ENCODE measurements at places on chromosomes 11 and 22.

DNA sequence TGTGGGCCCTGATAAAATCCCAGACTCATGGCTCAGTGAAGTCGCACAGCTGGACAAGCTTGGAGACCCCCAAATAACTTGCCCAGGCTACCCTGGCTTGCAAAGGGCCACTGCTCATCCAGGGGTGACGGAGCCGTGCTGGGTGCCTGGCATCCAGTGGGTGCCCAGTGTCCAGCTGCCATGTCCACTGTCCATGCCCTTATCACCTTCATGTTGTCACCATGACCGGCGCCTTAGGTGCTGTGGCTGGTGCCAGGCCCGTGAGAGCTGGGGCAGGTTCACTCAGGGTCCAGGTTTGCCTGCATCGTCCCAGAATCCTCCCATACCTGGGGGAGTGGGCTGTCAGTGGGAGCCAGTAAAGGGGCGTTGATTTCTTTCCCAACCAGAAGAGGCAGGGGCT lies 57.4 kb downstream of the LRP5 start:
- DNase-seq: no peak

DNA sequence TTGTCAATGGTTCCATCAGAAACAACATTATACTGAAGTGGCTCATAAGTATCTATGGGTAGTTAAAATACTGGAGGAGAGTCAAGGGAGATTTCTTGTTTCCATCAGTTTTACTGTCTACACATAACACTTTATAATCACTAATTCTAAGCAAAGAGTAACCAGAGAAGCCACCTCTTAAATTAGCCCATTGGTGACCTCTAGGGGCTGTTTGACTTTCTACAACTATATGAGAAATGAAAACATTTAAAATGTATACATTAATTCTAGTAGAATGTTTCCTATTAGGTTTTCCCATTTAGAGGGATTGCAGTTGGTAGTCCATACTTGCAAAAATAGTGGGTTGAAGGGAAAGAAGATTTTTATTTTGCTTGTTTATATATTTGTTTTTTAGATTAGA lies 504.3 kb downstream of the FAM181B start:
- no peak for DNase-seq

DNA sequence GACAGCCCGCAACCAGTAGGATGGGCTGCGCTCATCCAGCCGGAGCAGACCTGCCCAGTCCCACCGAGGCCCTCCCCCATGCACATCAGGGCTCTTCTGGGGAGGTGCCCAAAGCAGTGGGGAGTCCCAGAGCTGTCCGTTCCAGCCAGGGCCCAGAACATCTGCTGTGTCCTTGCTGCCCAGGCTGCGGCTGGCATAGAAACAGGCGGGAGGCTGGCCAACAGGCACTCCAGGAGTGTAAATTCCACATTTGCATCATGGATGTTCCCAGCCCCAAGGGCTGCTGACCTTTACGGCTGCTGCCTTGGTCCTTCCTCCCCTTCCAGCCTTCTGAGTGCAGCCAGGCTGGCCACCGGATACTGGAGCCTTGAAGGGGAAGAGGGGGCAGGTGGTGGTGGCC lies 30.0 kb upstream of the SYT7 start:
- DNase-seq: no peak

- DNase-seq: no peak
Observed at GRCh38 chr11:68927280-68928135, 23.8 kb downstream of the IGHMBP2 start.

DNA sequence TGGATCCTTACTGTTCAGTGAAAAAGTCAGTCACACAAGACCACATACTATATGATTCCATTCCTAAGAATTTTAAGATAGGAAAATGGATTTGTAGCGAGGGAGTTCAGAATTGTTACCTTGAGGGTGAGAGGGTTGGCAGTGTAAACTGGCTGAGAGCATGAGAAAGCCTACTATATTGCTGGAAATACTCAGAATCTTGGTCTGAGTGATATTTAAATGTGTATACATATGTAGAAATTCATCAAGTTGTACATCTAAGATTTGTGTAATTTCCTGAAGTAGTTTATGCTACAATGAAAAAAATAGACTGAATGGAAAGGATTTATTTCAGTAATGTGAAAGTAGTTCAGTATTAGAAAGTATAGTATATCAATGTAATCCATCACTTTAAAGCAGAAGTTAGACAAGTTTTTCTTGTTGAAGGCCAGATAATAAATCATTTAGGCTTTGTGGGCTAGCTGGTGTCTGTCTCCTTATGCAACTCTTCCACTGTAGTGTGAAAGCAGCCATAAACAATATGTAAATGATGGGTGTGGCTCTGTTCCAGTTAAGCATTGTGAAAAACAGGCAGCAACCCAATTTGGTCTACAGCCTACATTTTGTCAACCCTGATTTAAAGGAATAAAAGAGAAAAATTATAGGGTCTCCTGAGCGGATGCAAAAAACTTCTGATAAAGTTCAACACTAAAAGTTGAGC lies 127.2 kb upstream of the THY1 start:
- no peak for DNase-seq

- DNase-seq: no peak
Observed at GRCh38 chr22:19607192-19608002, 83.2 kb upstream of the CLDN5 start.

- no peak for DNase-seq
Observed at GRCh38 chr11:76767659-76768058, 15.5 kb upstream of the TSKU start.

DNA sequence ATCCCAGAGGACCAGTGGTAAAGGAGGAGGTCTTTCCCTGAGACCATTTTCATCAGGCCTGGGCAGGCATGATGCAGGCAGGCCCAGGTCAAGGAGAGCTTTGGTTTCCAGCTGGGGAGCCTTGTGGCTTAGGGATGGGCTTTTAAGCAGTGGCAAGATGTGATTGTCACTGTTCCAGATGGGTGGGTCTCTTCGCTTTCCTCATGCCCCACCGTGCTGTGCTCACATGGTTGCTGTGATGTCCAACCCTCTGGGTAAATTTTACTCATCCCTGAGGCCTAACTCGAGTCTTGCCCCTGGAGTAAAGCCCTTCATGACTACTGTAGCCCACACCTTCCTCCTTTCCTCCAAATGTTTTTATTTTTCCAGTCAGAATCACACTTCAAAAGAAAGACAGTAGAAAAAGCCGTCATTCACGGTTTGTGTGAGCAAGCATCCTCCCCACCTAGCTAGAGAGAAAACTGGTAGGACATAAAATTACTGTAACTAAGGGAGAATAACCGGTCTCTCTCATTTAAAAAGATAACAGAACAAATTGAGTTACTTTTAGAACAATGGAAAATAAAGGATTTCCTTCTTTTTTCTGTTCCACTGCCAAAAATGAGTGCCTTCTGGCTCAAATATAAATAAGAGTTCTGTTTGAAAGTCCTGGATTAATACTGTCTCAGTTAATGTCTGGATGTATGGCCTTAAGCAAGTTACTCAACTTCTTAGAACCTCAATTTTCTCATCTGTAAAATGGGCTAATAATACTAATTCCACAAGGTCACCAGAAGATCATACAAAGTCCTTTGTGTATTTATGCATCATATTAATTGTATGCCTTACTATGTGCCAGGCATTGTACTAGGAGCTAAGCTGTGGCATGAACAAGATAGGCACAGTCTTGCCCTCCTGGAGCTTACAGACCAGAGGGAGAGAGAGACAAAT lies 84.9 kb downstream of the ME3 start:
- no peak for DNase-seq

GRCh38 chr11:22084056-22084455 lies 108.8 kb upstream of the ANO5 start:
- no peak for DNase-seq

- DNase-seq: no peak
Observed at GRCh38 chr11:129989149-129989813, 13.4 kb downstream of the PRDM10 start.

GRCh38 chr11:68904248-68904847 lies 657 bp downstream of the IGHMBP2 start:
- peak; percentile 49 for DNase-seq

- DNase-seq: peak; percentile 11
Observed at GRCh38 chr11:125724125-125724524, 22.0 kb upstream of the PATE1 start.

DNA sequence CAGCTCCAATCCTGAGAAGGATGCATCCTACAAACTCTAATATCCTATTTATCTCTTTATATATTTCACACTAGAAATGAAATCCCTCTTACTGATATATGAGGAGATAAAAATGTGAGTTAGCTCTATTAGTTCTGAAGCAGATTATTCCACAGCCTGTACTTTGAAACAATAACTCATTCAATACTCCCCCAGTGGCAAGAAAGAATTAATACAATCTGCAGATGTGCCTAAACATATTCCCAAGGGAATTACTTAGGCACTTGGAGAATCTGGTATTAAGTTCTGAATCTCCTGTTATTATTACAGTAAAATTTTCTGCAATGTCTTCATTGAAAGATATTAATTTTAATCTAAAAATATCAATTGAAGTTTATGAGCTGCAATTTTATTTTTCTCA lies 59.4 kb downstream of the DDI1 start:
- no peak for DNase-seq

- DNase-seq: no peak
Observed at GRCh38 chr22:50702261-50702671, 29.6 kb downstream of the SHANK3 start.

- no peak for DNase-seq
Observed at GRCh38 chr11:117772360-117772759, 24.7 kb downstream of the DSCAML1 start.

- no peak for DNase-seq
Observed at GRCh38 chr22:33891992-33892391, 28.3 kb downstream of the LARGE1 start.

DNA sequence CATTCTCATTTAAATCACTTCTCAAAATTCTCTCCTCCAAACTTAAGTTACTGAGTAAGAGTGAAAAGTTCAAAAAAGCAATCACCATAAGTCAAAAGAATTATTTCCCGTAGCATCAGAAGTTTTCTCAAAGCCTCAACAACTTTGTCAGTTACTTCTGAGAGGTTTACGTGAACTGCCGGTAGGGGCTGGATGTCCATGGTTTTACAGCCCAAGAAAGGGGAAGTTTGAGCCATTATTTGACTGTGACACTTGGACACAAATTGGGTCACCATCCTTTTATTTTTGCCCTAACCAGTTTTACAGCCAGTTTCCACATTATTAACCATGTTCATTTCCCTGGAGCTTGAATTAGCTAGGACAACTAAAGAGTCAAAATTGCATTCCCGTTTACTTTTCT lies 7.5 kb downstream of the POU2AF3 start:
- DNase-seq: no peak

- DNase-seq: peak; percentile 89
Observed at GRCh38 chr11:12606597-12606996, 67.6 kb upstream of the TEAD1 start.

- no peak for DNase-seq
Observed at GRCh38 chr22:39725351-39726035, 154.9 kb downstream of the CACNA1I start.

DNA sequence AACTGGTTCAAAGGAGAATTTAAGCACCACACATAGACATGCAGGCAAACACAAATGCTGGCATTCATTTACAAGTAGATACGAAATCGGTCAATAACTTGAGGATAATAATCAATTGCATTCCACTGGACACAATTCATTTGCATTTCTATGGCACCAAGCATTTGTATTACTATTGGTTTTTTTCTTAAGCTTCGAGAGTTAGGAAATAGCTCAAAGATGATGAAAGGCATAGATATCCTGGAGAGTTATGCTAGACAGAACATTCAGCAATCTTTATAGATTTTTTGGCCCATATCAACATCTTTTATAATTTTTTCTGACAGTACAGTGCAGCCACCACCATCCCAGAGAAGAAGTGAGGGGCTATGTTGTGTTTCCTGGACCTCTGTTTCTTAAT lies 544.4 kb downstream of the MIAT start:
- no peak for DNase-seq

DNA sequence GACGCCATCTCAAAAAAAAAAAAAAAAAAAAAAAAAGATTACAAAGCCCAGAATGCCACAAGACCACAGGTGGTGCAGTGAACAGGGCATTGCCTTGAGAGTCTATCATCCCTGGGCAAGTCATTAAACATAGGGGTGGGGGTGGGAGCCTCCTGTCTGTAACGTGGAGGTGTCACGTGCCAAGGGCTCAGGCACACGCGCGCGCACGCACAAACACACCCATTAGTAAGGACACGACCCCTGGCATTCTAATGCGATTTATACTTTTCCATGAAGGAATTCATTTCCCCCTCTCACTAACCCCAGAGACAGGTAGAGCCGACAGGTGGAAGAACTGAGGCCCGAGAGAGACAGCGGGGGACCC lies 5.8 kb upstream of the GCAT start:
- DNase-seq: no peak

- no peak for DNase-seq
Observed at GRCh38 chr11:102985850-102986249, 30.3 kb upstream of the MMP13 start.

DNA sequence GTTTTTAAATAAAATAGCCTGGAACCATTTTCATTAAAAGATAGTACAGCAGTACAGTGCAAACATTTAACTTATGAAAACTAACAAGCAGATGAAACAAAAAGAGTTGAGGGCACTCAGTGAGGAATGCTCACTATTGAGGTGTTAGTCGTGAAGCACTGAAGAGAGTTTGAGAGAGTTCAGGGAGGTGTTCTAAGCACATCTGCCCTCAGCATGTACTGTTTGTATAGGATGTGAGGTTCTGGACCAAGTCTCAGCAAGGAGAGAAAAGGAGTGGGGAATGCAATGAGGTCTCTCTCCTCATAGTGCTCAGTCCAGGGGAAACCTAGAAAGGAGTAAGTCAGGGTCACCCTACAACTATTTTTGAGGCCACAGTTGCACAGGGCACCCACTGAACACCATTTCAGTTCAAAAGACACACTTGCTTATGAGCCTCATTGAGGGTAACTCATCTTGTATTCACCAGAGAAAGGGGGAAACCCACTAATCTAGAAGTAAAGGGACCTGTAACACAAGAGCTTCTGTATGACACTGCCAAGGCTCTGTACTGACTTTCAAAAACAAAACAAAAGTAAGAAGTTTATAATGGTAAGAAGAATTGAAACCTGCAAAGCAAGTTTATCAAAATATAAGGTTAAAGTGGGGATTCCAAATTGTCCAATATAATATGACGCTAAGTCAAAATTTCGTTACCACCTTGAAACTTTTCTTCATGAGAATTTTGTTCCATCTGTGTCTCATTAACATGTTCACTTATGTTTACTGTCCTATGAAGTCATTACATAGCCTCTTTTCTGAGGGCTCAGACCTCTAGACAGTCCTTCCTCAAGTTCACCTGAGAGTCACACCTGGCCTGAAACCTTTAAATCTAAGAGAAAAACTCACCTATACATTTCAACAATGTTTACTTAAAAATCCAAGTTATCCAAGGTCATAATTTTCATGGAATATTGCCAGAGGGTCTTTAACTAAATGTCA lies 275.3 kb downstream of the ETS1 start:
- no peak for DNase-seq

- DNase-seq: no peak
Observed at GRCh38 chr11:120028897-120029258, 109.0 kb downstream of the TRIM29 start.

GRCh38 chr22:48926136-48926535 lies 901.5 kb downstream of the BRD1 start:
- DNase-seq: no peak

GRCh38 chr22:41401781-41402648 lies 20.3 kb downstream of the TEF start:
- peak; percentile 82 for DNase-seq

- DNase-seq: peak; percentile 34
Observed at GRCh38 chr11:105673089-105673488, 63.2 kb downstream of the GRIA4 start.

- peak; percentile 11 for DNase-seq
Observed at GRCh38 chr22:44191036-44191454, 10.3 kb downstream of the PARVG start.

- DNase-seq: no peak
Observed at GRCh38 chr11:128948583-128948982, 5.9 kb upstream of the TP53AIP1 start.
